ENCODE measurements at places on chromosomes 3 and 15.

GRCh38 chr3:179961071-179961702 lies 75.5 kb downstream of the PEX5L start:
- no peak for DNase-seq

DNA sequence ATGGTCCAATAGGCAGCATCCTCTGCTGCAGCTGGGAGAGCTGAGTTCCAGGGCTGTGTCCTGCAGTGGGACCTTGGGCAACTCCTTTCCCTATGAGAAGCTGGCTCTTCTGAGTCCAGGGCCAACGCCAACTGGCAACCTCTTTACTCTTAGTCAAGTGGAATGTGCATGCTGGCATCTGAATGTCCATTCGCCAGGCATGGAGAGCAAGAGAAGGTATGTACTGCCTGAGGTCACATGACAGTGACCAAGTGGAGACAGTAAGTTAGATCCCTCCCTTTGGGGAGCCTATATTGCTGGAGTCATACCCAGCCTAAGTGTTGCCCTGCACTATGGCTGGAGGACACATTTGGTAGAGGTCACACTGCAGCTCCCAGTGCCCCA lies 12.1 kb downstream of the HEMK1 start:
- DNase-seq = no peak

DNA sequence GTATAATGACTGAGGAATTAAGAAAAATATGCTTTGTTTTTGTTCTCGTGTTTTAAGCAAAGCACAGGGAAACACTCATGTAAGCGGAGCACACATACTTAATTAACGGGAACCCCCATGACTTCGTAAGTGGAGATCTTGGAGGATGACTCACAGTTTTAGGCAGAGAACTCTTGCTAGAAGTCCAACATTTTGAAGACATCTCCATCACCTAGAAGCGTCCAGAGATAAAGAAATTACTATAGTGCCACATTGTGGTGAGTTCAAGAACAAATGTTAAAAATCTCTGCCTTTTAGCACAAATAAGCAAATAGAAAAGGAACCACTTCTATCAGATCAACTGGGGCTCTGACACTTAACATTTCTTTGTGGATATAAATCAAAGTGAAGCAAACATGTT lies 194.1 kb upstream of the ARHGEF26 start:
- no peak for DNase-seq

DNA sequence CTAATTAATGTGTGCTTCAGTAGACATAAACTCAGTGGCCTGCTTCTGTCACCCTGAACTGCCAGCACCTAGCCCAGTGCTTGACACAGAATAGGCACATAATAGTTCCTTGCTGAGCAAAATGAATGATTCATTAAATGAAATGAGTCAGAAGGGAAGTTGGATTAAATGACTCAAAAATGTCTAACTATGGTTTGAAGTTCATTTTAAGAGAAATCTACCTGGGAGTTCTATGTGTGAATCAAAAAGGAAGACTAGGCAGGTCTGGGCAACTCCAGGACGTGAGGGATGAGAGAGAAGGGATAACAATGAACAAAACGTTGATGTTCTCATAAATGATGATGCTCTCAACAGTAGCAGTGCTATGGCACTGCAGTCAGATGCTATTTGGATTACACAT lies 175.0 kb downstream of the CFAP20DC start:
- DNase-seq = peak; percentile 24

- DNase-seq = no peak
Observed at GRCh38 chr3:127324913-127325628, 37.2 kb upstream of the PRR20G start.

- DNase-seq = no peak
Observed at GRCh38 chr3:81980596-81981494, 219.4 kb upstream of the GBE1 start.

DNA sequence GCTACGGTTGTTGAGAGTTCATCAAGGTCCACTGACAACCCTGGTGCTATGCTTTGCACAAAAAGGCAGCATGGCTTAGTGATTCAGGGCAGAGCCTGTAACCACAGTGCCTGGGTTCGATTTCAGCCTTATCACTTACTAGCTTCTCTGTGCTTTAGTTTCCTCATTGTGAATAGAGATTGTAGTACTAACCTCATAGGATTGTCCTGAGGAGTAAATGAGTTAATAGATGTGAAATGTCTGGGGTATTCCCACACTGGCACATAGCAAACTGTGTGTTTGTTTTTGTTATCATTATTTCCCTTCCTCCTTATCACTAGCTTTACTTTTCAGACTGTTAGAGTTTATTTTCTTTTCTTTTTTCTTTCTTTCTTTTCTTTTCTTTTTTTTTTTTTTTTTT lies 16.3 kb downstream of the CRTAP start:
- DNase-seq = no peak

- no peak for DNase-seq
Observed at GRCh38 chr15:52912172-52912571, 122.0 kb upstream of the ONECUT1 start.

DNA sequence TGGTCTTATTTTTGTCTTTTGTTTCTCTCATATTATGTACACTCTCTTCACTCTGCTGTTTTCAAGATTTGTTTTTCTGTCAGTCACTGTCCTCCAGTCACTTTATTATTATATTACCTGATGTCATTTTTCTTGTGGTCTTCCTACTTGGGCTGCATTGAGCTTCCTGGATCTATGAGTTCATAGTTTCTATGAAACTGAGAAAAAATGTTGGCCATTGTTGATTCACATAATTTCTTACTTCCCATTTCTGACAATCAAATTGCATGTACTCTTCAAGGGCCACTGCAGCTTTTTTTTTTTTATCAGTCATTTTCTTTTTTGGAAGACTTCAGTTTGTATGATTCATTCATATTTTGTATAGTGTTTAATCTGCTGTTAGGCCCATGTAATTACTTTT lies 1180.6 kb upstream of the GBE1 start:
- DNase-seq = no peak

GRCh38 chr3:159848348-159849118 lies 140.1 kb upstream of the IL12A start:
- no peak for DNase-seq
